ENCODE measurements at places on chromosomes 1 and 21. TPM values are rescaled to one million over a fixed set of nuclear protein-coding genes. Genes with fewer than 3 reads are reported as not detected.

Gene VCAM1
- total RNA-seq = not detected

GRCh38 chr1:975896-976683 is 5.8 kb downstream of the PERM1 start:
- DNase-seq = peak; percentile 57
- no peak overlapping the region for H3K27ac ChIP-seq
- peaks cover 6% of the 10 kb centered on the region for H3K4me1 ChIP-seq
- H3K36me3 ChIP-seq = no peaks in the 10 kb centered on the region

- no peak for DNase-seq
- no peak overlapping the region for H3K27ac ChIP-seq
- no peaks in the 10 kb centered on the region for H3K36me3 ChIP-seq
- H3K4me1 ChIP-seq = no peaks in the 10 kb centered on the region
These were observed 115.7 kb downstream of the SLC30A10 start for GRCh38 chr1:219812491-219813203.

DNA sequence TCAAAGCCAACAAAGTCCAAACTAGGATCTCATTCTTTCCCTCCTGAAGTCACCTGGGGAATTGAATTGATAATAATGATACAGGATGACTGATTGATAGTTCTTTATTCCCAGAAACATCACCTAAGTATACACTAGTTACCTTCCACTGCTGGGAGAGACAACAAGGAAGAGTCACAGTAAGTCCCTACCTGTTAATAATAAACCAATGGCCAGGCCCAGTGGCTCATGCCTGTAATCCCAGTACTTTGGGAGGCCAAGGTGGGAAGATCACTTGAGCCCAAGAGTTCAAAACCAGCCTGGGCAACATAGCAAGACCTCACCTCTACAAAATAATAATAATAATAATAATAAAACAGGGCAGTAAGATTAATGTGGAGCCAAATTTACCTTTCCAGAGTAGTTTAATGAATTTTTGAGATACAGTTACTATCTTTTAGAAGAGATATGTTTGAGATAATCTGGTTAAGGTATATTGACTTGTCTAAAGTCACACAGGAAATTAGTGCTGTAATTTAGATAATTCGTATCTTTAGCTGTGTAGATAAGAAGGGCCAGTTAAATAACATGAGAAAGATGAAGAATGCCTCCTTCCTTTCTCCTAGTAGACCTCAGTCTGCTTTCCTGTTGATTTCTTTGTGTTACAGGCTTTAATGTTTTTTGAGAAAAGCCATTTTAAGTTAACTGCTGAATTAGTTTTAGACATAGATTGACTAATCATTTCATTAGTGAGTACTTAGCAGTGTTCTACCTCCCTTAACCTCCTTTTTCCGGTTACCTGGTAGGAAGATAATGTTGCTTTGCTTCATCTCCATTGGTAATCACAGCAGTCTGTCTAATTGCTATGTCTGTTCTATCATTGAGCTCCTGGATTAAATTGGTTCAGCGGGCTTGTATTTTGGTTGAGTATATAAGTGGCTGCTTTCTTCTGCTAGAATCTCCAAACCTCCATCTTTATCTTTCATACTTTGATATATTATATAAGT is 22.0 kb downstream of the SMAP2 start:
- peak overlapping the region; percentile 92 for H3K27ac ChIP-seq
- H3K27me3 ChIP-seq = no peaks in the 10 kb centered on the region
- H3K4me3 ChIP-seq = peak overlapping the region; percentile 76
- DNase-seq = no peak
- peaks cover 85% of the 10 kb centered on the region for H3K4me1 ChIP-seq

DNA sequence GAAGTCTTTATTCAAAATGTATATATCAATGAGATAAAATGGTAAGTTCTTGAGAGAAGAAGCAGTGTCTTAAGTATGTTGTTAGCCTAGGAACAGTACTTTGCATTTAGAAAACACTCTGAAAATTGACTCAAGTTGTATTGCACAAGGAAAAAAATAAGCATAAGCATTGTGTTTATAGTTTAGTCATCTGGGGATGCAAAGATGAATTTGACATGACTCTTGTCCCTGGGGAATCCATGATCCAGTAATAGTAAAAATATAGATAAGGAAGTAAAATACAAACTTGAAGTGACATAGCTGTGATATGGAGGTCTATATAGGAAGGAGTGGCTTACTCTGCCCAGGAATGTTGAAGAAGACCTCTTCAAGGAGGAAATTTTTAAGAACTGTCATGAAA is 185.0 kb upstream of the PTBP2 start:
- no peaks in the 10 kb centered on the region for H3K36me3 ChIP-seq
- no peaks in the 10 kb centered on the region for H3K4me1 ChIP-seq
- H3K27me3 ChIP-seq = no peaks in the 10 kb centered on the region
- no peak for DNase-seq
- no peak overlapping the region for H3K4me3 ChIP-seq

DNA sequence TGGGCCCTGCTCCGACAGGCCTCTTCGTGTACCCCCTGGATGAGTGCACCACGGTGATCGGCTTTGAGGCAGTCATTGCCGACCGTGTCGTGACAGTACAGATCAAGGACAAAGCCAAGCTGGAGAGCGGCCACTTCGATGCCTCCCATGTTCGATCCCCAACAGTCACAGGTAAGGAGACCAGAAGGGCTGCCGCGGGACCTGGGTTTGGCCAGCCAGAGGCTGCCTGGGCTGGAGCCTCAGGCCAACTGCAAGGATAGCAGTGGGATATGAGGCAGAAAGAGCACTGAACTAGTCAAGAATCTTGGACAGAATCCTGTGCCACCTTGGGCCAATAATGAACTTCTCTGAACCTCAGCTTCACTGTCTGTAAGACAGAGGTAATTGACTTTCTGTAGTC is 22.1 kb downstream of the VWA5B1 start:
- H3K27me3 ChIP-seq = peaks cover 13% of the 10 kb centered on the region
- no peak overlapping the region for H3K4me3 ChIP-seq
- DNase-seq = no peak
- H3K36me3 ChIP-seq = no peaks in the 10 kb centered on the region

Gene GJA8
- total RNA-seq = not detected

Gene AMY1A
- not detected for total RNA-seq

GRCh38 chr1:154955039-154955717 is 721 bp downstream of the PBXIP1 start:
- H3K4me3 ChIP-seq = peak overlapping the region; percentile 98
- no peaks in the 10 kb centered on the region for H3K36me3 ChIP-seq
- no peaks in the 10 kb centered on the region for H3K27me3 ChIP-seq
- DNase-seq = peak; percentile 95
- peak overlapping the region; percentile 100 for H3K27ac ChIP-seq

GRCh38 chr21:33236766-33237165 is 7.0 kb downstream of the IFNAR2 start:
- DNase-seq = no peak
- peaks cover 54% of the 10 kb centered on the region for H3K4me1 ChIP-seq
- peak overlapping the region; percentile 62 for H3K4me3 ChIP-seq
- peak overlapping the region; percentile 74 for H3K27ac ChIP-seq
- H3K27me3 ChIP-seq = no peaks in the 10 kb centered on the region
- H3K36me3 ChIP-seq = no peaks in the 10 kb centered on the region

DNA sequence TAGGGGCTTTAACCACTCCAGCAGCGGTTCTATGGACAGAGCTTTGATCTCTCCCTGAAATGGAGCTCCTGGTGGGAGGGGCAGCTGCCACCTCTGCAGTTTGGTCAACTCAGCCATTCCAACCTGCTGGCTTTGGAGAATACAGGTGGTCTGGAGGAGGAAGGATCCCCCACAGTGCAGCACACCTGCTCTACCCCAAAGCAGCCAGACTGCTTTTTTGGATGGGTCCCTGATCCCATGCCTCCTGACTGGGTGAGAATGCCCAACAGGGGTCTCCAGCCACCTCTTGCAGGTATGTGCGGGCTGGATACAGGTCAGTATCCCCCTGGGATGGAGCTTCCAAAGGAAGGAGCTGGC is 53.9 kb downstream of the TPTE start:
- no peaks in the 10 kb centered on the region for H3K27me3 ChIP-seq
- H3K27ac ChIP-seq = no peak overlapping the region
- H3K4me3 ChIP-seq = no peak overlapping the region
- no peaks in the 10 kb centered on the region for H3K4me1 ChIP-seq
- no peak for DNase-seq

GRCh38 chr1:203328714-203329122 is 22.2 kb downstream of the FMOD start:
- H3K4me1 ChIP-seq = peaks cover 46% of the 10 kb centered on the region
- peak overlapping the region; percentile 96 for H3K27ac ChIP-seq
- no peaks in the 10 kb centered on the region for H3K27me3 ChIP-seq
- no peaks in the 10 kb centered on the region for H3K36me3 ChIP-seq
- DNase-seq = no peak

DNA sequence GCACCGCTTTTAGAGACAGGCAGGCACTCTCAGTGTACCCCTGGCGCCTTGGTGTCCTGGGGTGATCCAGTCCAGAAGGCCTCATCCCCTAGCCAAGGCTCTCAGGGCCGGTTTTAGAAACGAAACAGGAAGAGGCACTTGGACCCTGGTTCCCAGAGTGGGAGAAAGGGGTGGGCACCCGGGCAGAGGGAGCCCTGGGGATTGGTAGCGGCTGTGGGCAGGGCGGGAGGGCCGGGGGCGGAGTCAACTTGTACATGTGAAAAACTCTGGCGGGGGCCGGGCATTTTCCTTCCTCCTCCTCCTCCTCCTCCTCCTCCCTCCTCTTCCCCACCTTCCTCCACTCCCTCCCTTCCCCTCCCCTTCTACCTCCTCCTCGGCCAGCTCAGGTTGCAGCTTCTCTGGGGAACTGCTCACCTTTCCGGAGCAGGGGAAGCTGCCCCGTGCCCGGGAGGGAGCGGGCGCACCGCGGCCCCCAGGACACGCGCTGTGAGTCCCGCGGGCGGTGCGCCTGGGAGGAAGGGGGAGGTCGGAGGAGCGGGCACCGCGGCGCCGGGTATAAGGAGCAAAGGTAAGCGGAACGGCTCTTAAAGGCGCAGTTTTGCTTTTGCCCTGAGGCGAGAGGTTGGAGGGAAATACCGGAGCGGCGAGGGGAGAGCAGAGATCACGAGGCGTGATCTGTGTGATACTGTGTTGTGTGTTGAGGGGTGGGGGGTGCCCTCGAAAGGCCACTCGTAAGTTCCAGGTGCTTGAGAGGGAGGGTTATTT is at the start of gene CDK18:
Gene CDK18 (plus strand): TSS at position 359 of the 765 bp plus-strand sequence. CDS start 18,499 bp downstream, outside the sequence.
- no peaks in the 10 kb centered on the region for H3K36me3 ChIP-seq
- peaks cover 16% of the 10 kb centered on the region for H3K4me1 ChIP-seq
- DNase-seq = peak; percentile 39
- no peaks in the 10 kb centered on the region for H3K27me3 ChIP-seq
- H3K4me3 ChIP-seq = peak within 1 kb of the TSS; percentile 85
- peak within 1 kb of the TSS; percentile 79 for H3K27ac ChIP-seq

- DNase-seq = no peak
- peaks cover 3% of the 10 kb centered on the region for H3K27me3 ChIP-seq
- no peaks in the 10 kb centered on the region for H3K36me3 ChIP-seq
- H3K27ac ChIP-seq = no peak overlapping the region
- no peak overlapping the region for H3K4me3 ChIP-seq
- no peaks in the 10 kb centered on the region for H3K4me1 ChIP-seq
These were observed 618.2 kb upstream of the CAMK1G start for GRCh38 chr1:208965351-208965750.

Gene NLRP3
- total RNA-seq = 3.2 TPM

Gene IL23R
- total RNA-seq = not detected

- no peak overlapping the region for H3K4me3 ChIP-seq
- no peaks in the 10 kb centered on the region for H3K36me3 ChIP-seq
- H3K4me1 ChIP-seq = no peaks in the 10 kb centered on the region
- DNase-seq = no peak
- H3K27me3 ChIP-seq = no peaks in the 10 kb centered on the region
These were observed 840.7 kb upstream of the ADAMTS5 start for GRCh38 chr21:27807596-27807995.

- H3K4me3 ChIP-seq = no peak overlapping the region
- H3K36me3 ChIP-seq = no peaks in the 10 kb centered on the region
- no peaks in the 10 kb centered on the region for H3K4me1 ChIP-seq
These were observed 59.1 kb downstream of the CAMK2N1 start for GRCh38 chr1:20426923-20427322.

DNA sequence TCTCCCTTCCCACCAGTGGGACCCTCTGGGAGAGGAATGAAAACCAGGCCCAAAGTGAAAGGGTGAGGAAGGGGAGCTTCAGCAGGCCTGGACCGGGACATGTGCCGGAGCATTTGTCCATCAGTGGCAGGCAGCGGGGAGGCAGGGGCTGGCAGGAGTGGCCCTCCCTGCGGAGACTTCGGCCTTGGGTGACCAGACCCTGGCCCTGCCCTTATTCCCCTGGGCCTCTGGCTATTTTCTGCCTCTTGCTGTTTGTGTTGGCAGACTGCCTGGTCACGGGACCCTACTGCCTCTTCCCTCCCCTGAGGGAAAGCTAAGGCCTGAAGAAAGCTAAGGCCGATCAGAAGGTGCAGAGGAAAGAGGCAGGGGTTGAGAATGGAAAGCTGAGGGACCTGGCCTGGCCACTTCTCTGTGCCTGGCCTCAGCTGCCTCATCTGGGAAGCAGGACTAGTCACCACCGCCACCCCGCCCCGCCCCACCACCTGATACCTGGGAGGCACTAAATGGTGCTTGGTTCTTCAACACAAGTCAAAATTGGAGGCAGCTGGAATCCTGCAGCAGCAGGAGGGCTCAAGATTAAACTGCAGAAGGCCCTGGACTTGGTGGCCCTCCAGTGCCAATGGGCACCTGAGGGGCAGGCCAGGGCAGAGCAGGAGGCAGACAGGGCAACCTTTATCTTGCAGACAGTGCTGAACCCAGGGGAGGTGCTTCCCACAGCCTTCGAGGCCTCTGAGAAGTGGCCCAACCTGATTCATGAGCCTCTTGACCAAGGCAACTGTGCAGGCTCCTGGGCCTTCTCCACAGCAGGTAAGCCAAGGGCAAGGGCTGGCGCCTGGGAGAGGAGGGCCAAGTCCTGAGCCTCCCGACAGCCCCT is 7.9 kb downstream of the TINAGL1 start:
- H3K36me3 ChIP-seq = no peaks in the 10 kb centered on the region
- no peak overlapping the region for H3K27ac ChIP-seq
- no peak for DNase-seq
- H3K4me3 ChIP-seq = no peak overlapping the region
- peaks cover 20% of the 10 kb centered on the region for H3K27me3 ChIP-seq
- H3K4me1 ChIP-seq = no peaks in the 10 kb centered on the region

- H3K4me3 ChIP-seq = peak overlapping the region; percentile 26
- H3K4me1 ChIP-seq = peaks cover 61% of the 10 kb centered on the region
- peak overlapping the region; percentile 84 for H3K27ac ChIP-seq
- no peaks in the 10 kb centered on the region for H3K27me3 ChIP-seq
- no peak for DNase-seq
These were observed 1.7 kb downstream of the IL24 start for GRCh38 chr1:206898915-206899431.

- H3K4me1 ChIP-seq = peaks cover 6% of the 10 kb centered on the region
- H3K27me3 ChIP-seq = peaks cover 9% of the 10 kb centered on the region
- no peak overlapping the region for H3K4me3 ChIP-seq
- no peaks in the 10 kb centered on the region for H3K36me3 ChIP-seq
- H3K27ac ChIP-seq = no peak overlapping the region
These were observed 89.7 kb downstream of the ADCY10 start for GRCh38 chr1:167824163-167824794.

DNA sequence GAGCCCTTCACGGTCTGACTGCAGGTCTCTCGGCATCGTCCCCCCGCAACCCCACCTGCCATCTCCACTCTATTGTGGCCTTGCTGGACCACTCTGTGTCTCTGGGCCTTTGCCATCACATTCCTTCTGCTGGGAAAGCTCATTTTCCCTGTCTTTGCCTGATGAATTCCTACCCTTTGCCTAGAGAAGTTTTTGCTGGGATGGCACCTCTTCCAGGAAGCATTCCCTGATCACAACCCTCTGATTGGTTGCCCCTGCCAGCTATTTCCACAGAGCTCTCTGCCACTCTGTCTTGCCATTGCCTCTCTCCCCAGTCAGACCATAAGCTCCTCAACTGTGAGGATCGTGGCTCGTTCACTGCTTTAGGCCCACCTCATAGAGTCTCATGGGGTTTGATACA is 28.9 kb upstream of the GPR37L1 start:
- no peak overlapping the region for H3K27ac ChIP-seq
- H3K4me1 ChIP-seq = no peaks in the 10 kb centered on the region
- peaks cover 14% of the 10 kb centered on the region for H3K27me3 ChIP-seq

Gene OR2L13
- total RNA-seq = not detected
